ENCODE measurements at places on chromosomes 7 and 10.
A peak's percentile ranks its signal among the peaks of the same experiment; 100 is the strongest.

DNA sequence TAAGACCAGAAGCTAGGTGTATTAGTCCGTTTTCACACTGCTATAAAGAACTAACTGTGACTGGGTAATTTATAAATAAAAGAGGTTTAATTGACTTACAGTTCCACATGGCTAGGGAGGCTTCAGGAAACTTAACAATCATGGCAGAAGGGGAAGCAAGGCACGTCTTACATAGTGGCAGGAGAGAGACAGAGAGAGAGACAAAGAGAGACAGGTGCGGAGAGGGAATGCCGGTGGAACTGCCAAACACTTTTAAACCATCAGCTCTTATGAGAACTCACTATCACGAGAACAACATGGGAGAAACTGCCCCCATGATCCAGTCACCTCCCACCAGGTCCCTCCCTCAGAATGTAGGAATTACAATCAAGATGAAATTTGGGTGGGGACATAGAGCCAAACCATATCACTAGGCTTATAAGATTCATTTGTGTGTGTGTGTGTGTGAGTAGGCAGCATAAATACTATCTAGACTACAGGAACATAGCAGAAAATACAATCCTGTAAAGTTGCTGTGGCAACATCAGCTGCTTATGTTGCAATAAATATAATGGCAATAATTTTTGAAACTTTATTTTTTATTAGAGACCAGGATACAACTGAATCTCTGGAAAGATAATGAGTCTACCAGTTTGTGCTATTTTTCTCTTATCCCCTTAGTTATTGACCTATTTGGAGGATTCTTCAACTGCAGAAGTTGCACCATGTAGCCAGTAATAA is 77.1 kb downstream of the NRF1 start:
- DNase-seq = no peak

- no peak for DNase-seq
Observed at GRCh38 chr7:28718055-28718481, 240.1 kb downstream of the TRIL start.

DNA sequence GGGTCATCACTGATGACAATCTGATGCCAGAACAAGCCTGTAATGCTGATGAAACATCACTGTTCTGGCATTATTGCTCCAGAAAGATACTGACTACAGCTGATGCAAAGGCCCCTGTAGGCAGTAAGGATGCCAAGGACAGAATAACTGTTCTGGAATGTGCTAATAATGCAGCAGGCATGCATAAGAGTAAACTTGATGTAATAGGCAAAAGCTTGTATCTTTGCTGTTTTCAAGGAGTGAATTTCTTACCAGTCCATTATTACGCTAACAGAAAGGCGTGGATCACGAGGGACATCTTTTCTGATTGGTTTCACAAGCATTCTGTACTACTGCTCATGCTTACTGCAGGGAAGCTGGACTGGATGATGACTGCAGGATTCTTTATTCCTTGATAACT is 18.7 kb downstream of the LCOR start:
- no peak for DNase-seq

DNA sequence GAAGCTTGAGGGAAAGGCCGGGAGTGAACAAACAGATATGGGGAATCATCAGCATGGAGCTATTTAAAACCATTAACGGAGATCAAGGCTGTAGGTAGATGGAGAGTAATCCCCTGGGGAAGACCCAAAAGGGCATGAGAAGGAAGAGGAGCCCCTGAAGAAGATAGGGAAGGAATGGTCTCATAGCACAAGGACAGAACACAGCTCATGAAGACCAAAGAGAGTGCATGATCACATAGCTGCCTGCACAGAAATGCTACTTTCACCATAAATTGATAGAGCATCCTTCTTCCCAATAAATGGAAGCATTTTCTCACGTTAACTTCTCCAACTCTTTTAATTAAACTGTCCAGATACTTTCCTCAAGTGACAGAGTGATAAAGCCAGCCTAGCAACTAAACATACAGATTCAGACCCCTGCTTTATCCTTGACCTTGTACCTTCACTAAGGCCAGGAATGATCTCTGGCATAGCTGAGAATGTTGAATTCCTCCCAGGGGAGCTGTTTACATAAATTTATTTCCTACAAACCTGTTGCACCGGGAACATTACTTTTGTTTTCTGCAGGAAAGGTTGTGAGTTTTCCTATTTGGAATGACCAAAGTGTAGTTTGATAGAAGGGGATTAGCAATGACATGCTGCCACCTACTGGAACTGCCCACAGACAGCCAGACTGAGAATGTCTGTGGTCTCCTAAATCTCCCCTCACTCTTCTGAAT is 110.8 kb upstream of the LRGUK start:
- DNase-seq = peak; percentile 16

GRCh38 chr7:47818796-47819606 is 129.3 kb downstream of the PKD1L1 start:
- peak; percentile 71 for DNase-seq

DNA sequence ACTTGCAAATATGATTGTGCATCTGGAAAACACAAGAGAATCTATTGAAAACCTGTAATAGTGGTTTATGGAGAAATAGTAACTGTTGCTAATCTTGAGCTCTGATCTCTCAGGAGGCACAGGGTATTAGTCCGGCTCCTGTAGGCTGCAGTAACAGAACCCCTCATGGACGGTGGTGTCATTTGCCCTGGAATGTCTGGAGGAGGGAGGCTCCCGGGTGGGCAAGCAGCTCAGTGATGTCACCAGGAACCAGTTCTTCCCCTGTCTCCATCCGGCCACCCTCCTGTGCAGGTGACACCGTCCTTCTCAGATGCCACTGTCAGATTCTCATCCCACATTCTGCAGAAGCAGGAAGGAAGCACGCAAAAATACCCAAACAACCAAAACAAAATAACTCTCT is 29.3 kb downstream of the INPP5A start:
- DNase-seq = no peak

GRCh38 chr10:132827861-132828539 is 42.1 kb upstream of the NKX6-2 start:
- no peak for DNase-seq

DNA sequence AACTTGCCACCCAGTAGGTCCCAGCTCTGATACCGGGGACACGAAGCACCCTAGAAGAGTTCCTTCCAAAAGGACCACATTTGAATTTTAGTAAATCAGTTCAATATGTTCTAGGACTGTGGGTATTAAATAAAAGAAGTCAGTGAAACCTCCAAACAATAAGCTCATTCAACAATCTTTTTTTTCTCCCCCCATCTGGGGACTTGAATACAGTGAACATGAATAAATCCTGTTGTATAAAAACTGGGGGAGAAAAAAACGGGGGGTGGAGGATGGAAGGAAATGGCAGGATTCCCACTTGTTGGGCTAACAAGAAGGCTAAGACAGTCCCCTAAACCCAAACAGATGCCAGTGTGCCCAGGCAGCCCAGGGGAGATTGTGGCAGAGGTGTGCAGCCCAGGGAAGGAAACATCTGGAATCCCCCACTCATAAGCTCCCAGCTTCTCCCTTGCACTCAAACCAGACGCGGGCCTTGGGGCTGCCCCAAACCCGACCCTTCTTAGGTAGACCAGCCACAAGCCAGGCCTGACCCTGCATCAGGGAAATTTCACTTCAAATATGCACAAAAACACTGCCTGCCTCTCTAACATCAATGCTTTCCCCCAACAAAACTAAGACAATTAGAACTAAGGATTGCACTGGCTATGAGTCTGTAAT is 8.8 kb downstream of the AFAP1L2 start:
- DNase-seq = no peak

DNA sequence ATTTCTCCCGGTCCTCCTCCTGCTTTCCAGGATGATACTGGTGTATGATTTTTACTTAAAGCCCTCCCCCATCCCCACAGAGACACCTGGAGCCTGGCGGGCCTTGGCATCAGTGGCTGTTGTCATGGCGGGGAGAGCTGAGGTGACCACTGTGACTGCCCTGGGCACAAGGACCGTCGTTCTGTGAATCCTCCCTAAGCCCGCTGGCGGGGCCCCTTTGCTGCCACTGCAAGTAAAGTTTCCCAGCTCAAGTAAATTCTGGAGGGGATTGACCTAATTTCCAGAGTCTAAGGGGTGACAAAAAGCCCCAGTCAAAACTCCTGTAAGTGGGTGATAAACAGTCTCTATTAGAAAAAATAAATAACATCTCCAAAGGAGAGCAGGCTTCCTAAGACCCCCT is 393.2 kb upstream of the PODXL start:
- DNase-seq = no peak

- DNase-seq = no peak
Observed at GRCh38 chr7:84705706-84706105, 481.1 kb downstream of the SEMA3D start.

DNA sequence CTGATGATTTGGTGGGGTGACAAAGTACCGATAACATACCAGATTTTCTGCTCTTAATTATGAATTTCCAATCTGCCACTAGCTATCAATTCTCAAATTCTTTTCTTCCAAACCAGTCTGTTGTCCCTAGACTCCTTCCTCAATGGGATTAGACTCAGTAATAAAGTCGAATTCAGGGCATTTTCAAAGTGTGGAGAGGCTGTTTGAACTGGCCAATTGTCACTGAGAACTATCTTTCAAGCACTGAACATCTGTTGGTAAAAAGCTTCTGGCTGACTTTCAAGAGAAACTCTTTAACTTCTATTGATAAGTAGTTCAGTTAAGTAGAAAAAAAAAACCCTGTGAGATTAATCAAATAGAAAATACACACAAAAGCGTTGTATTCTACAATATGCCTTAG is 108.9 kb downstream of the SAMD9 start:
- DNase-seq = no peak

DNA sequence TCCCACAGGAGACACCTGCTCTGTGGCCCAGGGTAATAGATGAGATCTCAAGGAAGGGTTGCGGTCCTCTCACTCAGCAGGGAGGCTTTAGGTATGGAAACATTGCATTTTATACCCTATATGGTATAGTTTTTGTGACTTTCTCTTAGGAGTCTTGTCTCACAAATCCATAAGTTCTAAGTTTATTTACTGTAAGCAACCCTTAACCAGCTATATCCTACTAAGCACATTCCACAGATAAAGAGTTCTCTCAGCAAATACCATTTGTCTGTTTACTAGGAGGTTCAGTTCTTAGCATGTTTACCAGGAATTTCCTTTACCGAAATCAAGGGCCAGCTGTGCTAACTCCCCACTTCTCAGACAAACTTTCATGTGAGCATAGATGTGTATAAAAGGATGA is 66.9 kb downstream of the ANLN start:
- no peak for DNase-seq

DNA sequence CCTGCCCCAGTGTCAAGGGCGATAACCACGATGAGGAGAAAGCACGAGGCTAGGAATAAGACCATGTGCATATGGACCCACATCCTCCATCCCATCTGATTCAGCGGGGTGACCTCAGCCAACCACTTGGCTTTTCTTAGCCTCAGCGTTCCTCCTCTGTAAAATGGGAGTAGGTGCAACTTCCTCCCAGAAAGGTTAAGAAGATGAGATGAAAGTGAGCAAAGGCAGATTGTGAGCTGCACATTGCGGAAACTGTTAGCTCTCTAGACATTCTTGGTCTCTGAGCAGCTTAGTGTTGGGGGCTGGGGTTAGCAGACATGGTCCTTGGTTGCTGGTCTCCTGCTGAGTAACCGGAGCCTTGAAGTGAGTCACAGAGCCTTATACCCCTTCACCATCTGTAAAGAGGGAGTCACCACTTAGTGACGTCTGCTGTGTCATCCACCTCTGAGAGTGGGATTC is 497.3 kb upstream of the GALNT17 start:
- no peak for DNase-seq

- no peak for DNase-seq
Observed at GRCh38 chr7:155996718-155997280, 184.5 kb upstream of the SHH start.

- DNase-seq = no peak
Observed at GRCh38 chr10:112059220-112059619, 124.3 kb downstream of the GPAM start.

GRCh38 chr10:116237970-116238369 is 35.0 kb downstream of the GFRA1 start:
- DNase-seq = no peak

DNA sequence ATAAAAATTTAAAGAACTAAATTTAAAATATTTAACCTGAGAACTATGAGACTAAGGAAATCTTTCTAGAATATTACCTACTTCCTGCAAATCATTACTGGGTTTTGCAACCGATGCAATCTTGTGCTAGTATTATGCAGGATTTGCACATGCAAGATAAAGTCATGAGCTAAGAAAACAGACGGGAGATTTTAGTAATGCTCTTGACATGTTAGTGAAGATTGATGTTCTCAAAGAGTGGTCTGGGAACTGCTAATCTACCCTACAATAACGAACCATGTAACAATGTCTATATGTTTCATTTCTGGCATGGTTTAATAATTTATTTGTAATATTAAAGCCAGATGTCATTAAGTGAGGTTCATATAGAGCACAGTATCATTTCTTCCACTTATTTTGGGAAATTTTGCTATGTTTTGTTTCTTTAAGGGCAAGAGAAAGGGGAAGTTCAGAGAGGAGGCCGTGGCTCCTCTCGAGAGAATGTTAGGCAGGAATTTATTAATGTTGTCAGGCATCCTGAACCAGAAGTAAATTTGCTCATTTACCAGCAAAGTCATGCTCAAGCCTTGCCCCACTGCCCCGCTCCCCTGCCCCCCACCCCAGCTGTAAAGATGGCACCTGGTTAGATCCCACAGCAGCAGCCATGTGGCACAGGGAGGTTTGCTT is 22.8 kb downstream of the LRRC17 start:
- DNase-seq = no peak

- no peak for DNase-seq
Observed at GRCh38 chr7:35485436-35485835, 209.5 kb downstream of the HERPUD2 start.

DNA sequence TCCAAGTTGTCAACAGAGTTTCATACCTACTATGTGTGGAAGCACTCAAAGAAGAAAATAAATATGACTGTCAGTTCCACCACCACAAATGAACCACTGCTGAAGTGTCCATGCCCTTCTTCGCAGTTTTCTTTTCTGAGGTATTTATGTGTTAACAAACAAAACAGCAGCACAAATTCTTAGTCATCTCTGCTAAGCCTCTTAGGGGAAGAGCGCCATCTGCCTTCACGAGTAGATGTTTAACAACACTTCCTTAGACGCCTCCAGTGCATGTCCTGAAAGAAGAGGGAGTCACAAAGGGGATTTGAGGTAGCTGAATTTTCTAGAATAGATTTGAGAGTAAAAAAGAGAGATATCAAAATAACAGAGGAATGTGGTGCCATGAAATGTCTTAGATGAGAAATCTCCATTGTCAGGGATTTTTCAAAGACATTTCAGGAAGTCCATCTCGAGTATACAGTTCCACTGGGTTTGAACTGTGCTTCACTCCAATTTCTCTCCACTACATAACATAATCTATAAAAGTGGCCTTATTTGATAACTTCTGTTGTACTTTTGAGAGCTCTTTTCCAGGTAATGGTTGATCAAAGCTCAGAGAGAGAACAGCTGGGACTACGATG is 775.3 kb upstream of the POM121L12 start:
- DNase-seq = no peak

GRCh38 chr10:78247266-78247665 is 213.6 kb downstream of the RPS24 start:
- DNase-seq = no peak

- DNase-seq = no peak
Observed at GRCh38 chr10:124874-125273, 10.4 kb upstream of the ZMYND11 start.

- no peak for DNase-seq
Observed at GRCh38 chr7:4102231-4102841, 579.8 kb upstream of the FOXK1 start.

GRCh38 chr10:43667317-43667731 is 18.6 kb upstream of the ZNF32 start:
- DNase-seq = no peak

Data from transverse colon (tissue), 4 donors.